ENCODE measurements at places on chromosomes 3 and 15. TPM values are rescaled to one million over a fixed set of nuclear protein-coding genes. Genes with fewer than 3 reads are reported as not detected.

GRCh38 chr15:63575312-63575711 is 21.9 kb upstream of the FBXL22 start:
- no peak for DNase-seq

- DNase-seq, result peak; percentile 93
Measured at GRCh38 chr15:78004919-78005634, 72.4 kb downstream of the TBC1D2B start.

DNA sequence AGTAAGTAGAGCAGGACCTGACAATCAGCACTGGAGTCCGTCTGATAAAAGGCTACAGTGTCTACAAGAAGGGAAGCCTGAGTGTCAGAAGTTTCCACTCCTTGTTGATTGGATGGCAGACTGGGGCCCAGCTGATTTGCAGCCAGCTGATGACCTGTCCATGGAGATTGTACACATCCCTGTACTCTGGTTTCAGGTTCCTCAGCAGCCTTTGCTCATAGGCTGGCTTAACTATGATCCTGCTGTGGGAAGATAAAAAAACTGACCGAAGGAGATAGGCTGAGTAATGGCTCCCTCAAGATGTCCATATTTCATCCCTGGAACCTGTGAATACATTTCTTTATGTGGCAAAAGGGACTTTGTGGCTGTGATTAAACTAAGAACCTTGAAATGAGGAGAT is 11.7 kb upstream of the LACTB start:
- no peak for DNase-seq

DNA sequence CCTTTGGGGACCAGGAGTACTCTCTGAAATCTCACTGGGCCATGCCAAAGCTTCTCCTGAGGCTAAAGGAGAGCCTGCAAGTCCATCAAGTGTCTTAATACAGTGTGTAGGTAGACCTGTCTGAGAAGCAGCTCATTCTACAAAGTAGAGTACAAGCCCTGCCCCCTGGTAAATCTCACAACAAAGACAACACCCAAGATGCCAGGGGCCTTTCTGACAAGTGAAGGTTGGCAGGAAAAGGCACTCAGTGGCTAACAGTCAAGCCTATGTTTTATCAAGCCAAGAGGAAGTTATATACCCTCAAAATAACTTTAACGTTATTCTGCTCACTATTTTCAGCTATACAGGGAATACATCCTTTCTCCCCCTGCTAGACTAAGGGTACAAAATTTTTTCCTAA is 58.3 kb downstream of the NMNAT3 start:
- no peak for DNase-seq

GRCh38 chr3:64686446-64686908 is 1.3 kb downstream of the ADAMTS9 start:
- DNase-seq, result no peak

DNA sequence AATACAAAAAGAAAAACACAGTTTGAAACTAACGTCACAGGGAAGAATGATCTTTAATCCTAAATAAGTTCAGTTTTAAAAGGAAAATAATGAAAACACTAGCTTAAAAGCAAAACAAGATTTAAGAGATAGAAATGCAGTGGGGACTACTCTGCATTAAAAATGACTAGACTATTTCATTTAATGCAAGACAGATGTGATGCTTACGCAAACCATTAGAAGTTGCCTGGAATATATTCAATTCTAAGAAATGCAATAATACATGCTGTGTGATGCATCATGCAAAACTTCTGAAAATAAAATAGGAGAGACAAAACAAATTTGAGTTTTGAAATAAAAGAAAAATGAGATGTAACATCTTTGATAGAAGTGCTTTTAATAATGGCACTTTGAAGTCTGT is 97.6 kb upstream of the STRIT1 start:
- DNase-seq, result no peak

AP3B2 gene
- not detected for total RNA-seq

DNA sequence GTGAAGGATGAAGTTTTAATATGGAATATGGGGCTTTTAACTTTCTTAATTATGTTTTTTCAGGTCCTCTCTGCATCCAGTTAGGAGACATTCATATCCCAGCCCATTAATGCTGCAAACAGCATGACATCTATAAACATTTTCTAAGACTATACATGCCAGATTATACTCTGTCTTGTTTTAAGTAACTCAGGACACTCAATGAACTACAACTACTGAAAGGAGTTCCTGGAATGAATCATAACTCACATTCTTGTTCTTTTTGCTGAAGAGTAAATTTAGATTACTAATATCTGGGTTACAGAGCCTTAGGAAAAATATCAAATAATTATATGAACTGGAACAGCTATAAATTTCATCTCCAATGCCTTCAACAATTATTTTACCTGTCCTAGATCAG is 167.4 kb downstream of the STAG1 start:
- DNase-seq, result no peak

DNA sequence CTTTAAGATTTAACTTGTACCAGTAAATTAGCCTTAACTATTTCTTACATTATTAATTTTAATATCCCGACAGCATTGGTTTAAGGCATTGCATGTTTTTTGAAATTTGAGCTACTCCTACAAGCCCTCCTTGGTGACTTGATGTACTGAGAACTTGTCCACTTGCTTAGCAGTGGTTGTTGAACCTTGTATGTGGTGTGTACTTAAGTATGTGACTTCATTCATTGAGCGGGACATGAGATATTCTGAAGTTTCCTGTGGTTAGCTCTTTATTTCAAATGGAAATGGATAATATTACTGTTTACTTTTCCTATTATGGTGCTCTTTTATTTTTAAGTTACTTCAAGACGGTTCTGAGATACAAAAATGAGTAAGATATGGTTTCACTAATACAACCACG is 3.6 kb upstream of the COL6A5 start:
- DNase-seq, result no peak

SLC12A8 gene
- total RNA-seq, result 52.7 TPM

DNA sequence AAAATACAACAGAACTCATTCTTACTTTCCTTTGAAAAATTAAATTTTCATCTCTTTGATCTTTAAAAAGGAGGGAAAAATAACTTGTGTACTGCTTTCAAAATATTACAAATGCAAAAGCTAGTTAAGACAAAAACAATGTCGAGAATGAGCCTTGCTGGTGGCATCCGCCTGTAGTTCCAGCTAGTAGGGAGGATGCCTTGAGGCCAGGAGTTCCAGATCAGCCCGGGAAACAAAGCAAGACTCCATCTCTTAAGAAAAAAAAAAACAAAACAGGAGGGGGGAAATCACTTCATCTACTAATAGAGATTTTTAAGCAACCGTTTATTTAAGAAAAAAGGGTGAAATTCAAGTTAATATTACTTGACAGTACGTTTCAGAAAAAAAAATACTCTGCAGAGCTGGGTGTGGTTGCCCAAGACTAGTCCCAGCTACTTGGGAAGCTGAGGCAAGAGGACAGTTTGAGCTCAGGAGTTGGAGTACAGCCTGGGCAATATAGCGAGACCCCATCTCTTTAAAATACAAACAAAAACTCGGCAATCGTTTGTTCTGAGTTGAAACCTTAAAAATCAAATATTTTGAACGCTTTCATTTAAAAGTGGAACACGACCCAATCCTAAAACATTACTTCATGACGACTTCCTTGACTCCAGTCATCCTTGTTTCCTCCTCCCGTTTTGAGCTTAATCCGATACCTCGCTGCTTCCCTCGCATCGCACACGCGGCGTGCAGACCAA is 1.2 kb downstream of the KPNA1 start:
- no peak for DNase-seq

DNA sequence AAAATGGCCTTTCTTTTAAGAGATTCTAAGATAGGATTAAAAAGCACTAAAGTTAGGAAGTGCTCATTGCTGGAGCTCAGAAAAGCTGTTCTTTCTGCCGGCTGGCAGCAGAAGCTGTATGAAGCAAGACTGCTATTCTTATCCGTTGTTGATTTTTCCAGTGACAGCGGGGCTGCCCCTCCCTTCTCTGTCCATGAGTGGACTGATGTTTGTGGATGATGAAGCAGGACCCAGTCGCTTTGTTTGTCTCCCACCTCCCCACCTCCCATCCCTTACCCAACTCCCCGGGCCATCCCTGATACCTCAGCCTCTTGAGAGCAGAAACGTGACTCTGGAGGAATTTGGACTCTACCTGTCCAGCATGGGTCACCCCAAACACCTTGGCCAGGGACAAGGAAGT is 10.3 kb upstream of the MUSTN1 start:
- no peak for DNase-seq

- DNase-seq, result no peak
Measured at GRCh38 chr15:73540161-73540560, 93.0 kb downstream of the NPTN start.

- peak; percentile 69 for DNase-seq
Measured at GRCh38 chr3:73624017-73624820, 522 bp downstream of the PDZRN3 start.

GRCh38 chr15:37046876-37047614 is 53.3 kb downstream of the MEIS2 start:
- no peak for DNase-seq

CD200R1 gene
- 0.67 TPM for total RNA-seq

INTS14 gene
- 26.3 TPM for total RNA-seq

DNA sequence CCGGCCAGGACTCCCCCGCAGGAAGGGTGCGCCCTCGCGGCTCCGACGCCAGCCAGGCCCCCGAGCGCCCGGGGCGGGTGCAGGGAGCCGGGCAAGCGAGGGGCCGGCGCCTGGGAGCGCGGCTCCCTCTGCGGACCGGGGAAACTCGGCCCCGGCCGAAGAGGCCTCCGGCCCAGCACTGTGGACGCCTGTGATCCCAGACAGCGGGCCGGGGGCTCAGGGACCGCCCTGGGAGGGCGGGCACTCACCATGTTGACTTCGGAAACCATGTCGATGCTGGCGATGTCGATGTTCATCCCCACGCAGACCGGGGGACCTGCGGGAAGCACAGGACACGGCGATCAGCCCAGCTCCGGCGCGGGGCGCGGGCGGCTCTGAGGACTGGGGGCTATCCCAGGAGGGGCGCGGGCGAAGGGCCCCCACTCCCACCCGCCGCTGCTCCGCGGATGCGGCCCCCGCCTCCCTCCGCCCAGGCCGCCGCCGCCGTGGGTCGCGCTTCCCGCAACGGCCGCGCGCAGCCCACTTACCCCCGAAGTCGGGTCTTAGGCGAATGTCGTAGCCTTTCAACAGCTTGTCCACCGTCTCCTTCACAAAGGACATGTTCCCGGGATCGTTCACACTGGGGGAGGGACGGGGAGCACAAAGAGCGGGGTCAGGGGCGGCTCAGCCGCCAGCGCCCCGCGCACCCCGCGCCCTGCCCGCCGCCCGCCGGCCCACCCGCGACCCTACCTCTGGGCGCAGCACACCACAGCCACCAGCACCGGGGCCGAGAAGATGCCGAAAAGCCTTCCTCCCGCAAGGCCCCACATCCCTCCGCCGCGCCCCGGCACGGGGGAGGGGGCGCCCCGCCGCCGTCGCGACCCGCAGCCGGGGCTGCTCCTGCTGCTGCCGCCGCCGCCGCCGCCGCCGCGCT is at the start of gene GABRB3:
GABRB3 (minus strand) TSS at position 913 of the 913 bp plus-strand sequence.
- DNase-seq, result no peak

- DNase-seq, result no peak
Measured at GRCh38 chr15:62896380-62896866, 146.1 kb upstream of the TPM1 start.

DNA sequence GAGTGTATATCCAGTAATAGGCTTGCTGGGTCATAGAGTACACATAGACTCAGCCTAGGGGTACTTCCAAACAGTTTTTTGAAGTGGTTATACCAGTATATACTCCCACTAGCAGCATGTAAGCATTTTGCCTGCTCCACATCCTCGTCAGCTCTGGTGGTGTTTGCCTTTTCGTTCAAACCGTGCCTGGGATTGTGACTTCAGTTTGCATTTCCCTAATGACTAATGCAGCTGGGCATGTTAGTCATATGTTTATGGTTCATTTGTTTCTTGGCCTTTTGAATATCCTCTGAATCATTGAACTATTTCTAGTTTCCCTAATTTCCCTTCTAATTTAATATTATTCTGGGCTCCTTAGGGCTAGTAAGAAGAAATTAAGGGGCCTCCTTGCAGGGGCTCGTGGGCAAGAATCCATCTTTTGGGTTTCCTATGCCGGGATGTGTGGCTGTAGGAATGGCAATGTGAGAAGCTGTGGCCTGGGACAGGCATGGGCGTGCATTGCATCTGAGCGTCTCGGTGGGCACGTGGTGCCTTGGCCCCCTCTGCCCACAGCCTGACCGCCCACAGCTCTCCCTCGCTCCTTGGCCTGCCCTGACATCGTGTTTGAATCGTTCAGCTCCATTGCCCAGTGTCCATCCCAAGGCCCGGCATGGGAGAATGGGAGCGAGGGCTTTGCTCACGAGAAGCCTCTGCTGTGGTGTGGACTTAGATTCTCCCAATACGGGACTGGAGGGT is 26.4 kb downstream of the FAH start:
- DNase-seq, result peak; percentile 84

DNA sequence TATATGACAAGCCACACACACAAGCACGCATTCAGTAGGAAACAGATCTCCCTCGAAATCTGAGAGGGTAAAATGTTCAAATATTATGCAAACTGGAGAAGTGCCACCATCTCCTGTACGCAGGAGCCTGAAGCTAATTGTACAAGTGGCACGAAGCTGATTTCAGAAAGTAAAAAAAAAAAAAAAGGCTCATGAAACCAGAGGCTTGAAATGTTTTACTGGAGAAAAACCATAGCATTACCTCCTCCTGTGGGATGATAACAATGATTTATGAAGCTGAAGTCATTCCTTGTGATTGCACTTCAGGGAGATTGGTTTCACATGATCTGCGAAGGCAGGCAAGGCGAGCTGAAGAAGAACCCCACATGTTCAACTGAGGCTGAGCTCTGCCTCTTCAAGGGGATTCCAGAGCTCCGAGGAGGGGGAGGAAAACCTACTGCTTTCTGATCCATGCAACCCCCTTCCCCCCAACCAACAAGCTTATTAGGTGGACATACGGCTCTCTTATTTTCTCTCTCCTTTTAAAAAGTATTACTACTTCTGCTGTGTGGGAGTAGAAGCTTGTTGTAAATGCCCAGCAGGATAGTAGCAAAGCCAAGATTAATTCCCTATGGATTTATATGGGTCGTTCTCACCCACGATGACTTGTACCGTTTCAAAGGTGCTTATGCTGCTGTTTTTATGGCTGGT is 101.1 kb downstream of the GREM1 start:
- no peak for DNase-seq

GOLGA8M gene
- total RNA-seq, result 1.3 TPM

DNA sequence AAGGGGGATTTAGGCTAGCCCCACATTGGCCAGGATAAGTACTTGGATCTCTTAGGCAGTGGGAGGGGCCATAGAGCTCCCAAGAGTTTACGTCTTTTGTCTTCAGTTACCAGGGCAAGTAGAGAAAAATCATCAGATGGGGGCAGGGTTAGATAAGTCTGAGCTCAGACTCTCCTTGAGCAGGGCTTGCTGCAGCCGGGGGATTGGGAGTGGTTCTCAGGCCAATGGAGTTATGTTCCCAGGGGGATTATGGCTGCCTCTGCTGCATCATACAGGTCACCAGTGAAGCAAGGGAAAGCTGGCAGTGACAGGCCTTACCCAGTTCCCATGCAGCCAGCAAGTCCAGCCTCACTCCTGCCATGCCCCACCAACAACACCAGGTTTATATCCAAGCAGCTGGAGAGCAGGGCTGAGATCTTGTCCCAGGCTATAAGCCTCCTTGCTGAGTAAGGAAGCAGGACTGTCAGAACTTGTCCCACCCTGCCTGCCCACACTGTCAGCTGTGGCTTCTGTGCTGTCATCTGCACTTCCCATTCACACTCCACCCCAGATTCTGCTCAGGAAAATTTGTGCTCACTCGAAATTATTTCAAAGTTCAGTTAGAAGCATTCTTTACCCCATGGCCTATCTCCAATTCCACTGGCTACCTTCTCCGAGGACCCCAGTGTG is 215.3 kb downstream of the FAM43A start:
- DNase-seq, result no peak

Measured in MG63 (cell line).